HT-29 (cell line): ENCODE measurements at places on chromosomes 13 and 19. TPM values are rescaled to one million over a fixed set of nuclear protein-coding genes. Genes with fewer than 3 reads are reported as not detected.

Gene FPR2
- total RNA-seq: not detected in 2 replicates

Gene OR10H1
- not detected in 2 replicates for total RNA-seq

Gene PPM1N
- 9.8 and 15.3 TPM in 2 replicates for total RNA-seq

Gene ZNF112
- total RNA-seq: 0.61 and 0.78 TPM in 2 replicates

- peak; percentile 69 for DNase-seq
These were observed 2.7 kb downstream of the ING1 start for GRCh38 chr13:110716247-110716515.

DNA sequence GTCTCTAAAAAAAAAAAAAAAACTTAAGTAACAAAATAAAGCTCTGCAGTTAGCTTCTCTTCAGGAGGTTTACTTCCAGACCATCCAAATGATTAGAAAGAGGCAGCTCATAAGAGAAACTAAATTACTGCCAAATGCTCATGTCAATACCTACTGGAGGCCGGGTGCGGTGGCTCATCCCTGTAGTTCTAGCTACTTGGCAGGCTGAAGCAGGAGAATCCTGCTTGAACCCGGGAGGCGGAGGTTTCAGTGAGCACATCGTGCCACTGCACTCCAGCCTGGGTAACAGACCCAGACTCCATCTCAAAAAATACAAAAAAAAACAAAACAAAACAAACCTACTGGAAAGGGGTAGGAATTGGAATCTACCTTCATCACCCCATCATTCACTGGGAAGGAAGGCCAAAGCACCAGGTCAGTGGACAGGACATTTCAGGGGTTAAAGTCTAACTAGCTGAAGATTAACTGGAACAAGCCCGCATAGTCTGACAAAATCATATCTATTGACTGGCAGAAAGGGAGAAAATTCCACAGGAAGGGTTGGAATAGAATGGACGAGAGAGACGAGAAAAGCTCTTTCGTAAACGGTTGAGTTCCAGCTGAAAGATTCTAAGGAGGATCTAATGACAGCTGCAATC, 1.3 kb downstream of the ZFP14 start:
- no peak for DNase-seq

- no peak for DNase-seq
These were observed 23.4 kb downstream of the CNFN start for GRCh38 chr19:42366673-42367072.

- DNase-seq: no peak
These were observed 79.5 kb downstream of the MYO16 start for GRCh38 chr13:108708921-108709320.

- no peak for DNase-seq
These were observed 1.2 kb downstream of the USPL1 start for GRCh38 chr13:30618930-30619279.

DNA sequence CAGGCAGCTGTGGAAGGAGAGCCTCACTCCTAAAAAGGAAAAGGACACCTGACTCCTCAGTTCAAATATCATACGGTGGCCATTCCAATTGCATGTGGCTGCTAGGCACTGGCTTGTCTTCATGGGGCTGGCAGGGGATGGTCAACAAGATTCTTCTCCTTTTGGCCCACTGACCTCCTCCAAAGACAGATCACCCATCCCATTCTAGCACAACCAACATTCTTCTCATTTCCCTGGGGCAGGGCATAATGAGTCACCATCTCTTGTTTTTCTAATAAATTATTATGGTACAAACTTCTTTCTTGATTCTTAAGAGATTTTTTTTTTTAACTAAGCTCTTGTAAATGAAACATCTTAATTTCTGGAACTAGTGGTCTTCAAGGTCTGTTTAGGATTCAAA, 136.7 kb upstream of the NBEA start:
- DNase-seq: no peak

DNA sequence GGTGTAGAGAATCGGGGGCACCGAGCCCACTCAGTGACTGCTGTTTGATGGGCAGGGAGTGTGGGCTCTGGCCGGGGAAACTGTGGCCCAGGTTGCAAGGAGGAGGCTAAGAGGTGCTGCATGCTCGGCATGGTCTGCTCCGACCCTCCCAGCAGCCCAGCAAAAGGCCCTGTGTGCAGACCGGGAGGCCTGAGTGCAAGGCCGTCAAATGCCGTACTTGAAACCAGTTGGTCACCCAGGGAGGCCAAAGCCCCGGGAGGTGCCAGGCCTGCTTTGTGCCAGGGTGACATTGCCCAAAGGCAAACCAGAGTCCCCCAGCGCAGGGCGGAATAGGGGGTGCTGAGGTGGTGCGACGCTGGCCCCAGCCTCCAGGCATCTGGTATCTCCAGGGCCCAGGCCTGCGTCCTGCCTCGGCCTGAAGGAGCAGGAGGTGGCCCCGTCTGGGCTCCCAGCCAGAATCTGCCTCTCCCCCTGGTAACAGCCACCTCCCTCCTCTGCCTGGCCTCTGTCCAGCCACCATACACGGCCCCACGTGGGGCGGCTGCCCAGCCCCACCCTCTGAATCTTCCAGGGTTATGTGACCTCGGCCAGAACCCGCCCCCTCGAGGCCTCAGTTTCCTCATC, 4.0 kb downstream of the PIK3R2 start:
- DNase-seq: peak; percentile 83

DNA sequence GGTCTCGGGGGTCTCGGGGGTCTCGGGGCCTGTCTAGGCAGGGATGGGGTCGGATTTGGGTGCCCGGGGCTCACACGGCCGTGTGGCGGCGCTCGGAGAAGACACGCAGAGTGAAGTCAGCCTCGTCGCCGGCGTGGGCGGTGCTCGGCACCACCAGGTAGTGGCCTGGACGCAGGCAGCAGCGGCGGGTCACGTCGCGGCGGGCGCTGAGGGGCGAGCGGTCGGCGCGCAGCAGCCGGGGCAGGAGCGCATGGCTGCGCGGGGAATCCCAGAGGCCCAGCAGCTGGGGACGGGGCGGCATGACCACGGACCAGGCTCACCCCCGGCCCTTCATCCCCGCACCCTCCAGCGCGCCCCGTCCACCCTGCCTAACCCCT, 8.2 kb downstream of the CAPN12 start:
- peak; percentile 83 for DNase-seq

GRCh38 chr13:111262715-111263114, 57.7 kb upstream of the TEX29 start:
- no peak for DNase-seq

DNA sequence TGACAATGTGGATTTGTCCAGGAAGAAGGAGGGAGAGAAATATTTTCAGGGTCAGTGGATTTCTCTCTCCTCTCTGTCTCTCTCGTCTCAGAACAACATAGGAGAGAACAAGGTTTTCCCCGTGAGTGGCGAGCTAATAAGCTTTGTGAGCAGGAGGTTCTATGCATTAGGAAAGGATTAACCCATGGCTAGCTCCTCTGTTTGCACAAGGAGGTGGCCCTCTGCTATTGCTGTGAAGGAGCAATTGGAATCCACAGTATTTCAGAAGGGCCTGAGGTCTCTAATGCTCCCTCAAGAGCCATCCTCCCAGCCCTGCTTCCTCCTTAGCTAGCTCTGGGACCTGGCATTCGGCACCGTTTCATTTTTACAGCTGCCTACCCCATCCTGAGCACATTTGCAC, 288.9 kb upstream of the MAB21L1 start:
- no peak for DNase-seq

GRCh38 chr19:35935911-35936737, at the start of gene LRFN3:
LRFN3 (plus strand) TSS chr19:35936374; CDS start chr19:35939426, 3,052 bp downstream.
- DNase-seq: peak; percentile 40

DNA sequence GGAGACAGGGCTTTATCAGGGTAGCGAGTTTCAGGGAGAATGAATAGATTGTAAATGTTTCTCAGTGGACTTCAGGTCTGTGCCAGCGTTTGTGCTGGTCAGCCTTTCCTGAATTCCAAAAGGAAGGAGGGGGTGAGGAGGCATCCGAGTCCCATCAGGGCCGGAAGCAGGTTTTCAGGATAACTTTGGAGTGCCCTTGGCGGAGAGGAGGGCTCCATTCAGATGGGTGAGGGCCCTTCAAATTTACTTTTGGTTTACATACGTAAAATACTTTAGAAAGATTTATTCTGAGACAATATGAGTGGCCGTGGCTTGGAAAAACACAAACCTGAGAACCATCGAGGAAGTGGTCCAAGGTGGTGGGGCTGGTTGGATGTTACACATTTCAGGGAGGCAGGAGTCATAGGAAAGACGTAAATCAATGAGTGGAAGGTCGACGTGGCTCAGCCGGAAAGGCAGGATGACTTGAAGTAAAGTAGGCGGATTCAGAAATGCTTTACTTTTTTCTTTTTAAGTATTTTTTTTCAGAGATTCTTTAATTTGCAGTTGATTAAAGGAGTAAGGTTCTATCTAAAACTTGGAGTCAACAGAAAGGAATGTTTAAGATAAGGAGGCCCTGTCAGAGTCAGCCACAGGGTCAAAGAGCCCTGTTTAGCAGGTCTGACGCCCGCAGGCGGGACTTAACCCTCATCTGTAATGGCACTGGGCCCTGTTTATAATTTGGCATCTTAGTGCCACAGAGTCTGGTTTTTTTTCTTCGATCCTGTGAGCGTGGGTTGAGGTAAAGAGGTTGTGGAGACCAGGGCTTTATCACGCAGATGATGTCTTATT, 32.8 kb downstream of the ATP11A start:
- DNase-seq: peak; percentile 91
